ENCODE measurements at places on chromosomes 5 and 9.

DNA sequence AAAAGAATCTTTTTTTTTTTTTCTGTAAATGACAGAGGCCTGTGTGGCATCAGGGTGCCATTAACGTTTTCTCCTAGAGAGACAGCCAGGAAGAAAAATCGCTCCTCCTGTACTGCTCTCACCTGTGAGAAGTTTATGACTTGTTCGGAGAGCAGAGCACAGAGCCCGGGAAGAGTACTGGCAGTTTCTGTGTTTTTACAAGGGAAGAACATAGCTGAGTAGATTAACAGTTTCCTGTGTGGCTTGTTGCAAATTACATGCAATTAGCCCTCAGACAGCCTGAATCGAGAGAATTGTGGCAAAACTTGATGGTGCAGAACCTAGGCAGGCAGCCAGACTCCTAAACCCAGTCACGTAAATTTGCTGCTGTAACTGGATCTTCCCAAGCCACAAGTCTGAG, 32.1 kb downstream of the PRKACG start:
- no peak for DNase-seq

DNA sequence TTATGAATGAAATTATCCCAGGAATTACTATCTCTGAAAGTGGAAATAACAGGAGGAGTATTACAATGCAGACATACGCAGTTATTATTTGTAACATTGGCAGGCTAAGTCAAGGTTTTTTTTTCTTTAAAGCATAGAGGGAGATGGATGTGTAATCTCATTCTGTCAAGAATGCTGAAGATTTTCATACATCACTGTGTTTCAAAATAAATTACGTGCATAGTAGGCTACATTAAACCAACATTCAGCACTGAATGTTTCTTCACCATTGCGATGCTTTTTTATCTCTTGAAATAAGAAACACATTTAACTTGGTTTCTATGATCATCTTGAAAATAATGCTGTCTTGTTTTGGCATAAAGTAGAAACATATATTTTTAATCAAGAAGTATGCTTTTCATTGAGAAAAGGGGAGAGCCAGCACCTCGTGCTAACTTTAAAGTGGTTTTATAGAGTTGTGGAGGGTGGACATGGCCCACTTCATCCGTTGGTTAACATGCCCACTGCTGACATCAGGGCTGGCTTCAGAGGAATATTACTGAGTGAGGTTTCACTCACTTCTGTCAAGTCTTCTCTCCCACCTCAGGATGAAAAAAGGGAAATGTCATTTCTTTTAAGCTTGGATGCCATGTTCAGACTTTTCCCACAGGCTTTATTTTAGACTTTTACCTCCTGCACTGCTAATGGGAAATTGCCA, 203.6 kb upstream of the MEF2C start:
- DNase-seq = no peak

GRCh38 chr9:134505032-134505431, 136.6 kb upstream of the COL5A1 start:
- no peak for DNase-seq

DNA sequence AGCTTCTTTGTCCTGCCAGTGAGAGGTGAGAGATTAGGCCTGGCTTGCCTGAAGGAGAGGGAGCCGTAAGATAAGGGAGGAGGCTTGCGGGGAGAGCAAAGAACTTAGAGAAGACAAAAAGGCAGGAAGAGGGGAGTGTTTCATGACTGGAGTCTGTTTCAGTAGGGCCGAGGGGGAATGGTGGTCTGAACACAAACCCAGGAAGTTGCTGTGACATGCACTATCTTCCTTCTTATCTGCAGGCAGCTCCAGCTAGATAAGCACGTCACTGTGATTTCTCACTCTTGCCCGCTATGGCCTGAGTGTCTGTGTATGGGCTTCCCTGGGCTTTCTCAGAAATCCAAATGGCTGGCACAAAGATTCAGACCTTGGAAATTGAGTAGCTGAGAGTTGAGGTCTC, 307.5 kb upstream of the CLINT1 start:
- no peak for DNase-seq

- no peak for DNase-seq
Observed at GRCh38 chr9:91043811-91044175, 242.2 kb downstream of the SYK start.

DNA sequence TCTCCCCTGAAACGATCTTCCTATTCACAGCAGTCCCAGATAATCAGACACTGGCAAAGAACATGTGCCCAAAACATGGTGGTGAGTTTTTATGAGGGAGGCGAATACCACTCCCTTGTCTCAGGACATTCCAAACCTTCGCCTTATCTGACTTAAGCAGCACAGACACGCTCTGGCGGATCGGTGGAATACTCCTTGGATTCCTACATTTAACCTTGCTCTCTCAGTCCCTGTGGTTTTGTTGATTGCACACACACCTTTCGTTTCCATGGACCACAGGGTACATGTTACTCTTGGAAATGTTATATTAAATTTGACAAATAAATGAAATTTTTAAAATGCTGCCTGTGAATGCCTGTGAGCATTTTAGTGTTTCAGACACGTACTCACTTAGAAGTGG, 87.8 kb upstream of the CPEB4 start:
- no peak for DNase-seq

DNA sequence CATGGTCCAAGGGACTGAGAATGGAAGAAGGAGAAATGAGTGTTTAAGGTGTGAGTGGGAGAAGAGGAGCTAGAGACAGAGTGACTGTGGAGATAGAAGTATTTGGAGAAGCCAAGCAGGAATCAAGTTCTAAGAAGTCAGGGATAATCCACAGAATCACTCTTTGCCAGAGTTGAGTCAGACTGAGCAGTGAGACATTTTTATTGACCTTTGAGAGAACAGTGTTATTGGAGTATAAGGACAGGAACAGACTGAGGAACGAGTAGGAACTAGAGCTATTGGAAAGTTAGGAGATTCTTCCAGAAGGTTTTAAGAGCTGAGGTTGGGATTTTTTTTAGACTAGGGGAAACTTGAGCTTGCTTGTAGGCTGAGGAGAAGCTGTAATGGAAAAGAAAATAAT, 37.2 kb downstream of the RCL1 start:
- no peak for DNase-seq

DNA sequence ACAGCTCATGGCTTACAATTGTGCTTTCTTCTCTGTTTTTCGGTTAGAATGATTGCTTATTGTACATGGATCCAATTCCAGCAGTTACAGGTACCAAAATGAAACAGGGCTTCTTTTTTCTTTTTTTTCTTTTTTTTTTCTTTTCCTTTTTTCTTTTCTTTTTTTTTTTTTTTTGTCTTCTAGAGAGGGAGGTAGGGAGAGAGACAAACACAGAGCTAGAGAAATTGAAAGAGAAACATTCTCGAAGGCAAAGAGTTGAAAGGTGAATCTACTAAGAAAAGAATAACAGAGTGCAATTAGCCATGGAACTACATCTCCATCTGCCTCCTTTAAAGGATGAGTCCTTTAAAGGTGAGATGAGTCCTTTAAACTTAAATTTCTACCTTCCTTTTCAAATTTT, 1.0 kb upstream of the EDIL3 start:
- no peak for DNase-seq

- DNase-seq = no peak
Observed at GRCh38 chr9:121743441-121744001, 92.1 kb downstream of the DAB2IP start.

GRCh38 chr5:569358-569867, 42.7 kb upstream of the CEP72 start:
- no peak for DNase-seq

GRCh38 chr9:129195606-129196005, 17.5 kb upstream of the IER5L start:
- DNase-seq = no peak

DNA sequence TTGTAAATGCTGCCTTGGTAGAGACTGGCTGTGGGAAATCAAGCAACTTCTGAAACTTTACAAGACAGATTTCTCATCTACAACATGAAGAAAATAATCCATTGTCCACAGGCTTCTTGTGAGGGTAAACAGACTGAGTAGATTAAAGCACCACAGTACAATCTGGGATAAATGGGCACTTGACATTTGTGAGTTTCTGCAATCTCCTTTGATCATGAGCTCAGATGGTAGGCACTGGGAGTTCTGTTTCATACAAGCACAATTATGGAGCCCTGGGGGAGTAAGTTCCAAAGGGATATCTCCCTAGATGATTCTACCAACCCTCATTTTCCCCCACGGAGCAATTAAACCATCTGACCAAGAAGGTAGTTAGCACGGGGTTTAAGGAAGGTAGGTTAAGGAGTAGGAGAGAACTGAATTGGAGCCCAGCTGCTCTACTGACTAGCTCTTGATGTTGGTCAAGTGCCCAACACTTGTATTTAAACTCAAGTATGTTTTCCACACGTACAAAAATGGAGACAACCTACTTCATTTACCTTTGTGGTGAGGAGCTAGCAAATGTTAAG, 479.5 kb upstream of the TNC start:
- no peak for DNase-seq

DNA sequence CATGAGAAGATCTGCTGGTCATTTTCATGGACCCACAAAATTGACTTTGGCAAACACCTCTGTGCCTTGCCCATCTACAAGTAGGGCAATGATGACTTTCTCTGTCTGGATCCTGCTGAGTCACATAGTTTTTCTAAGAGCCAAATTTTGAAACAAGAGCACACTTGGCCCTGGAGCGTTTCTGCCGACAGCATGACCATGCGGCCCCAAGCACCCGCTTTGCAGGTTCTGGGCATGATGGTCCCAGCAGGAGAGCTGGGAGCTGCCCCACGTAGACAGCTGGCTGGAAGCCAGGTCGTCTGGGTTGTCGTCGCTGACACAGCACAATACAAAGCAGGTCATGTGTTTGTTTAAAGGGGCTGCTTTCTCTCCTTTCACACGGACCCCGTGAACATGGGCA, 159.8 kb downstream of the SYK start:
- DNase-seq = no peak

- DNase-seq = no peak
Observed at GRCh38 chr5:171308453-171309275, at the start of gene TLX3. Gene TLX3 (plus strand): TSS chr5:171309248. CDS start chr5:171309366, 118 bp downstream.

- DNase-seq = peak; percentile 32
Observed at GRCh38 chr5:40333459-40334241, 346.1 kb upstream of the PTGER4 start.

- no peak for DNase-seq
Observed at GRCh38 chr9:28782630-28783029, 1209.3 kb upstream of the C9orf72 start.

- DNase-seq = peak; percentile 16
Observed at GRCh38 chr5:76521240-76521758, 101.9 kb downstream of the F2RL2 start.

DNA sequence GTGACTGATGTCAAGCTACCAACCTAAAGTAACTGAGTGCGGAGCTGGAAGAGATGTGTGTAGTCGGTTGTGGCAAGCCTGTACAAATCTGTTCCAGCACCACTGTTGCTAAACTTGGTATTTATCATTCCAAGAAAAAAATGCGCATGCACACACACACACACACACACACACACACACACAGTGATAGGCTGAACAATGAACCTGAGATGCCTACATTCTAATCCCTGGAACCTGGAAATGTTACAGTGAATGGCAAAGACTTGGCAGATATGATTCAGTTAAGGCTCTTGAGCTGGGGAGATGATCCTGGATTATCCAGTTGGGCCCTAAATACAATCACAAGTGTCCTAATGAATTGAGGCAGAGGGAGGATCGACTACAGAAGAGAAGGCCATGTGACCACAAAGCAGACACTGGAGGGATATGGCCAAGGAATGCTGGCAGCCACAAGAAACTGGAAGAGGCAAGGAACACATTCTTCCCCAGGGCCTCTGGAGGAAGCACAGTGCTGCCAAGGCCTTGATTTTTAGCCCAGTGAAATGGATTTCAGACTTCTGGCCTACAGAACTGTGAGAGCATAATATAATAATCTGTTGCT, 49.7 kb upstream of the LHFPL2 start:
- DNase-seq = no peak

- no peak for DNase-seq
Observed at GRCh38 chr5:160377651-160378050, 7.2 kb upstream of the C1QTNF2 start.

GRCh38 chr9:16100537-16101091, 547.8 kb downstream of the CCDC171 start:
- DNase-seq = no peak

DNA sequence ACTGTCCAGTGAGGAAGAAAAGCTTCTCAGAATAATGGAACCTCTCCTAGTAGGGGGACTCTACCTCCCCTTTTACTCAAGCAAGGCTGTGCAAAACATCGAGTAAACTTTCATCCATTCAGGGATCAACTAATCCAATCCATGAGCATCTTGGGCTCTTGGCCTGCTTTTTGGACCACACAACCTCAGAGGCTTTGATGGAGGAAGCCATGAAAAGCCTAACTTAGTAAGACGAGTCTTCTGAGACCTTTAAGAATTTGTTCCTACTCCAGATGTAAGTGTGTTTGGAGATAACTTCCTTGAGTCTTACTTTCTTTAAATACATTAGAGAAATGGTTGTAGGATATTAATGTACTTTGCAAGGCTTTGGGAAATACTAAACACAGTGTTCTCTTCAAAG, 49.1 kb downstream of the MARCHF3 start:
- DNase-seq = no peak

- no peak for DNase-seq
Observed at GRCh38 chr9:129081388-129081904, 535 bp downstream of the DOLPP1 start.

DNA sequence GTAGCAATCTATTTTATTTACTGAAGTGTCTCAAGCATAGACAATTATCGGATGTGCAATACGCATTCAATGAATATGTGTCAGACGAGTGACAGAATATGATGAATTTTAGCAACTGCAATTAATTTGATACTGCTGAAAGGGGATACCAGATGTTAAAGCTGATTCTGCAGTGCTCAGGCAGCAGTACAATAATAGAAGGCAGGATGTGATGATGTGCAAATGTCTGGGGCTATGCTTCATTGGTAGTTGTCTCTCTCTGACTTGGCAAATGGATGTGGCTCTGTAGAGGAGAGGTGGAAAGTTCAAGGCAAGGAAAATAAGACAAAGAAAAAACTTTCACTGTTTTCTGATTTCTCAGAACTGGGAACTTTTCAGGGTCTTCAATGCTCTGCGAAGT, 721.2 kb downstream of the CDH18 start:
- DNase-seq = no peak

DNA sequence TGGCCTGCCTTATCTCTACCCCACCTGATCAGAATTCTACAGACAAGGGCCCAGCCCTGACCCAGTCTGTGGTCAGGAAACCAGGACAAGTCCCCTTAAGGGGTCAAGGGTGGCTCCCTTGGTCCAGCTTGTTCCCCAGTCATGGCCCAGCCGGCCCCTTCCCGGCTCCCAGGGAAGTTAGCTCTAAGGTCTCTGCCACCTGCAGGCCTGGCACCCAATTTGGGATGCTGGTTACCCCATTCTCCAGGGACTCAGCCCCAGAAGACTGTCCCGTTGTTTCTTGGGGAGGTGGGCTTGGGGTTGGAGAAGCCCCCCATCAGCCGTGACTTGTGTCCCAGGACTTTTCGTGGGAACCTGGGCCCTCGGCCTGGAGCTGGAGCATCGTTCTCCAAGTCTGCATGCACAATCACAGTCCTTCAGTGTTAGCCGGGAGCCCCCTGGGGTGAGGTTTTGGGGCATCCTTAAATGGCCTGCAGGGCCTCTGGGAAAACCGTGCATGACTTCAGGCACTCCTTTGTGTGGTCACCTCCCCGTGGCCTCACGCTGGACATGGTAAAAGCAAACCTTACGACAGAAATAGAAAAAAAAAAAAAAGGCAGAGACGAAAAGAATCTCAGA, 150.8 kb upstream of the PHYKPL start:
- no peak for DNase-seq

- DNase-seq = no peak
Observed at GRCh38 chr9:14584571-14584970, 108.7 kb downstream of the ZDHHC21 start.
